Myometrial cell (primary cell): ENCODE measurements at places on chromosomes 2 and 18. TPM values are rescaled to one million over a fixed set of nuclear protein-coding genes. Genes with fewer than 3 reads are reported as not detected.

KHK gene
- 0.89 and 3.5 TPM in 2 replicates for total RNA-seq

PAIP2B gene
- total RNA-seq, result 0.71 and 0.86 TPM in 2 replicates

IL36B gene
- total RNA-seq, result not detected in 2 replicates

SOWAHC gene
- 6.1 and 7.1 TPM in 2 replicates for total RNA-seq

CCDC195 gene
- not detected in 2 replicates for total RNA-seq

ACADL gene
- total RNA-seq, result not detected in 2 replicates

SLC5A7 gene
- total RNA-seq, result not detected in 2 replicates

VIL1 gene
- total RNA-seq, result not detected in 2 replicates
